ENCODE measurements at places on chromosomes 13 and 19.

DNA sequence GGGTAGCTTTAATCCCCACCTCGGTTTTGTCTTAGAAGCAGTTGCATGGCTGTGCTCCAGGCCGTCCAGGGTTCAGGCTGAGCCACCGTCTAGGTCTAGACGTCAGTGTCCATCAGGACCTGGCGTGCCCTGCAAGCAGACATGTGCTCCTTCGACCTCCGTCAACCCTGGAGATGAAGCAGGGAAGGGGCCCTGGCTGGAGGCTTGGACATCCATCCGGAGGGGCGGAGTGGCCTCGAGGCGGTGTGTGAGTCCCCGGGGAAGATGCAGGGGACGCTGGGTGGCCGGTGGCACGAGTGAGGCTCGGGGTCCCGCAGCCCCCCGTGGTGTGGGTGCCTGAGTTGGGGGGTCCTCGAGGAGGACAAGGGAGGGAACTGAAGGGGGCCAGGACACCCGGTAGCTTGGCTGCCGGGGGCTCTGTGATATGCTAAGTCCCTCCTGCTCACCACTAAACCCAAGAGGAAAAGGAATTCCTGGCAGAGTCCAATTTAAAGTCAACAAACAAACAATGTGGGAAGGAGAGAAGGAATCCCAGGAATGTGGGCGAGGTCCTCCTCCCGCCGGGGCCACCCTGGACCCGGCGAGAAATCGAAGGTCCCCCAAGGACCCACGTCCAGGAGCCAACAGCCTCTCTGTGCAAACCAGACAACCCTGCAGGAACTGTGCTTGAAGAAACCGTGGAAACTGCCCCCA is 14.9 kb upstream of the PTBP1 start:
- DNase-seq, result no peak

DNA sequence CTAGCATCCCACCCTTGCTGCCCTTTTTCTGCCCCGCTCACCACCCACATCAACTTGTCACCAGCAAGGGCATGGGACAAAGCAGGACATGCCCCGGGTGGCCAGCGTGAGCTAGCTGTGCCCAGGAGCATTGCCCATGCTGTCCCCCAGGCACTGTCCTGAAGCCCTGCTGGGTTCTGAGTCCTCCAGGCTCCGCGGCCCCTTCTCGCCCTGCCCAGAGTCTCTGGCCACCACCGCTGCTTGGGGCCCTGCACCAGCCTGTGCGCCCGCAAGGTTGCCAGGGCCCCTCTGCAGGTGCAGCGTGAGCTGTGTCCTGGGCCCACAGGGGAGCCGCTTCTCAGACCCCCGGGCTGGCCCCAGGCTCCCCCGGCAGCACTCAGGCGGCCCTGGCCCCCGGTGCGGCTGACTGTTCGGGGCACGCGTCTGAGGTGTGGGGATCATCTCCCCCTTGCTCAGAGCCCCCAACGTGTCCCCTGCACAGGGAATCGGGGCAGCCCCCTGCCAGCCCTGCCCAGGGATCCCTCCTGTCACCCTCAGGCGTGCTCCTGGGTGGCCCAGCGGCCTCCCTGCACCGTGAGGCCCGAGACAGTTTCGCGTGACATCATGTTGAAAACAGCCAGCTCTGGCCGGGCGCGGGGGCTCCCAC is 4.1 kb downstream of the CSNK1G2 start:
- no peak for DNase-seq

DNA sequence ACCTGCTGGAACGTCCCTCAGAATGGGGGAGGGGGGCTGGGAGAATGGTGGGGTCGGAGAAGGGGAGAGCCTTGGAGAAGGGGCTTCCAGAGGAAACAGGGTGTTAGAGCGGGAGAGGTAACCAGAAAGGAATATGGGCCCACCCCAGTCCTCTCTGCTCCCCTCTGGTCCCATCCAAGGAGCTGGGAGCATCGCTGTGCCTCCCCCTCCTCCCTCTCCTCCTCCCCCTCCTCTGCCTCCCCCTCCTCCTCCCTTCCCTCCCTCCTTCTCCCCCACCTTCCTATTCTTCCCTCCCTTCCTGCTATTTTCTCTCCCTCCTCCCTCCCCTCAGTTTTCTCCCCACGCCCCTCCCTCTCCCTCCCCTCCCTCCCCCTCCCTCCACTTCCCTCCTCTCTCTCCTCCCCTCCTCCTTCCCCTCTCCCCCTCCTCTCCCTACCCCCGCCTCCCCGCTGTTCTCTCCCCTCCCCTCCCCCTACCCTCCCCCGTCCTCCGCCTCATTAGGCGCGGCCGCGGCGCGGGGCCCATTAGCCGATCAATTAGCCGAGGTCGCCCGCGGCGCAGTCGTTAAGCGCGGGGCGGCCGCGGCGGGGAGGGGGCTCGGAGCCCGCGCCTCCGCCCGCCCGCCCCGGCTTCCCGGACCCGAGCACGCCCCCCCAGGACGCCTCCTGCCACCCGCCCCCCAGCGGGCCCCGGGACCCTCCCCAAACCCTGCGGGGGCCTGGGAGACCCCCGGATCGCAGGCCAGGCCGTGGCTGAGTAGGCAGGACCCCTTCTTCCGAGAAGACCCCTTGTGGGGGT is 15.4 kb downstream of the TLE5 start:
- no peak for DNase-seq

GRCh38 chr19:6022570-6023064 is 44.7 kb upstream of the RANBP3 start:
- no peak for DNase-seq

DNA sequence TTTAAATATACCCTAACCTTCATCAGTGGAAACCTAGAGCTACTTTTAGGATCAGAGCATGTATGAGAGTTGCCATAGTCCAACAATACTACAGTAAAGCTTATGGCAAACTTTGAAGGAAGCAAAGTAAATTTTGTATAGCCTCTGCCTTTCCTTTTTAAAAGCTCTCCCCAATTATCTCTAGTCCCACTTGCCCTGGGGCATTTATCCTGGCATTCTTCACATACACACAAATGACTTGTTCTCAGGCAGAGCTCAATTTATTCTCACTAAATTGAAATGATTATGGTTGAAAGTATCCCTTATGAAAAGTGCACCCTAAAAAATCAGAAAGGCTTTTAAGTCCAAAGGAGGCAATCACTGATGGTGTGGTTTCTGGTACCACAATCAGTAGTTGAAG is 94.1 kb upstream of the UFM1 start:
- DNase-seq, result no peak

- DNase-seq, result no peak
These were observed 4.3 kb downstream of the RNF113B start for GRCh38 chr13:98172590-98173422.

- DNase-seq, result no peak
These were observed 450 bp downstream of the FBXW9 start for GRCh38 chr19:12695997-12696365.

DNA sequence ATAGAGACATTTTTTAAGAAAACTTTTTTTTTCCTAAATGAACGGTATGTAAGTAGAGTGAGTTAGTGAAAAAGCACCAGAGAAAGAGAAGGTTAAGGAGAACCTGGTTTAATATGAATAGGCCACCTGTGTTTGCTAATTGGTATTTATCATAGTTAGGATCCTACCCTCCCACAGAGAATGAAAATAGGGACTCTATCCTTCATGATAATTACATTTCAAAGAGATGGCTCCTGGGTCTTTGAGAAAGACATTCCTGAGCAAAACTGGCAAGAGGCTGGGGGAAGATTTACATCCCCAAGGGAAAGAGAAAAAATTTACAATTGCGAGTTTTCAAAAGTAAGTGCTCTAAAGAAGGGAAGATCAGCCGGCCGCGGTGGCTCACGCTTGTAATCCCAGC is 1284.5 kb downstream of the SLITRK1 start:
- DNase-seq, result no peak
